Naive B cell (primary cell): ENCODE measurements at places on chromosomes 1 and 21. TPM values are rescaled to one million over a fixed set of nuclear protein-coding genes. Genes with fewer than 3 reads are reported as not detected.

The NKAIN1 gene
- not detected for polyA plus RNA-seq

The CERS2 gene
- polyA plus RNA-seq: 96.3 TPM

The TMPRSS2 gene
- polyA plus RNA-seq: not detected

The NDUFV3 gene
- 7.8 TPM for polyA plus RNA-seq

The PLA2G2D gene
- polyA plus RNA-seq: 4.8 TPM

The CLCA4 gene
- polyA plus RNA-seq: not detected

The GPR153 gene
- polyA plus RNA-seq: not detected

The WNT3A gene
- not detected for polyA plus RNA-seq

The PEA15 gene
- 17.0 TPM for polyA plus RNA-seq

The CGN gene
- polyA plus RNA-seq: not detected

The ELOVL1 gene
- polyA plus RNA-seq: 55.8 TPM

The RGS13 gene
- polyA plus RNA-seq: not detected

The LDLRAD1 gene
- polyA plus RNA-seq: not detected

The TACSTD2 gene
- not detected for polyA plus RNA-seq

The BSND gene
- polyA plus RNA-seq: not detected

The FMOD gene
- not detected for polyA plus RNA-seq

The DMRTA2 gene
- polyA plus RNA-seq: not detected

The DPYD gene
- 18.0 TPM for polyA plus RNA-seq
